ENCODE measurements at places on chromosomes 6 and 20.

DNA sequence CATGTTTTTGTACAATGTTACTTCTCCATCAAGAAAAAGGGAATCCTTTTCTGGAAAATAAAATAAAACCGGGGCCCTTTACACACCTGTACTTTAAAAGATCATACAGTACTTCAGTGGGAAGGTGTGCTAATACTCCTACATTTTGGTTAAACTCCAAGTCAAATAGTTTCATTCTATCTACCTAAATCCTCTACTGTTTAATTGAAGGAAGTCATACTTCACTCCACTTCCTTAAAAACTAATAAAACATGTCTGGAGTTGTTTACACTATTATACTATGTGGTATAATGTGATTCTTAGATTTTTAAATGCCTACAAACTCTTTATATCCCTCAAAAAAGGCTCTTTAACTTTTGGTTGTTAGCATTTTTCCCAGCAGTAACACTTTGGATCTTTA, 18.6 kb upstream of the HBS1L start:
- DNase-seq, result no peak

DNA sequence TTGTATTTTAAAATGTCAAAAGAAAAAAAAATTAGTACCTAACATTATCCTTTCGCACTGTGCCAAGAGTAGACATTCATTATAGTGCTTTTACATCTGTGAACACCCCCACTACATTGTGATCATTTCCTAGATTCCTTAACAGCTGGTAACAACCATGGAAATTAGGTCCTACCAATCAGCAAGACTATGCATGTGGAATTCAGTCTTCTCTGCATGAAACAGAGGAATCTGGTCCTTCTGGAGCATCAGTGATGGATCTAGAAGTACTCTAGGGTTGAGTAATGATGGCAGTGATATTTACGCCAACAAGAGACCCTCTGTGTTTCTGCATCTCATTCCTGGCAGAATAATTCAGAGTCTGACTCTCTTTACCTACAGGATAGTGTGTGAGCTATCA, 9.4 kb downstream of the OR12D1 start:
- DNase-seq, result no peak

GRCh38 chr6:158854214-158855101, 35.3 kb upstream of the EZR start:
- DNase-seq, result no peak

DNA sequence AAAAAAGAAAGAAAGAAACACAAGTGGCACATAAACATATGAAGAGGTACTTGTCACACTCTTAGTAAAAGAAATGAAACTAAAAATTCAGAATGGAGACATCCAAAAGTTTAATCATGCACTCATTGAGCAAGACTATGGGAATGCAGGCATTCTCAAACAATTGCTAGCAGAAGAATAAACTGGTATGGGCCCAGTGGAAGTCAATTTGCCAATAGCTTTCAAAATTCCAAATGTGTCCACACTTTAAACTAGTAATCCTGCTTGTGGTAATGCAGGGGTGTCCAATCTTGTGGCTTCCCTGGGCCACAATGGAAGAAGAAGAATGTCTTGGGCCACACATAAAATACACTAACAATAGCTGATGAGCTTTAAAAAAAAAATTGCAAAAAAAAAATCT, 97.4 kb downstream of the EPB41L2 start:
- DNase-seq, result no peak

GRCh38 chr20:4605166-4605565, 116.5 kb upstream of the PRND start:
- no peak for DNase-seq

DNA sequence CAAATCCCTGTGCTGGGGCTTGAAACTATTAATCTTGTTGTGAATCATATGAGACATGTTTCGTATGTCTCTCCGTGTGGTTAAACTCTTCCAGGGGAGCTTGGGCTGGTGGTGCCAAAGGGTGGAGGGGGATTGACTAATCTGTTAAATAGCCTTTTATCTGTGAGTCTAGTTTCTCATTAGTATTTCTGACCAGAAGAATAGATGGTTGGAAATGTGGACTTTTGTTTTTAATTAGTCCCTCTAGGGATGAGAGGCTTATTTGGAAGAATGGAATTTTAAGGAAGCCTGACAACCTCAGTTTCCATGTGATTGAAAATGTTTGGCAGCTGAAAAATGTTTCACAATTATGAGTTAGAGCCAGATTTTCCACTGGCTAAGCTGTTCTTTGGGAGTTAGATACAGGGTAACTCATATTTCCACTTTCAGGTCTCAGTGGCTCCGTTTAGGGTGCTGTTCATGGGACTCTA, 117.3 kb downstream of the BCKDHB start:
- DNase-seq, result no peak

GRCh38 chr6:11830105-11830504, 51.5 kb upstream of the ADTRP start:
- DNase-seq, result no peak

- DNase-seq, result no peak
Observed at GRCh38 chr6:53985366-53985765, 125.9 kb upstream of the MLIP start.
